ENCODE measurements at places on chromosomes 6 and 20.
A peak's percentile ranks its signal among the peaks of the same experiment; 100 is the strongest.

GRCh38 chr6:56193846-56194245 lies 53.5 kb downstream of the COL21A1 start:
- DNase-seq = no peak

GRCh38 chr6:155177363-155177961 lies 86.4 kb upstream of the CLDN20 start:
- DNase-seq = no peak

DNA sequence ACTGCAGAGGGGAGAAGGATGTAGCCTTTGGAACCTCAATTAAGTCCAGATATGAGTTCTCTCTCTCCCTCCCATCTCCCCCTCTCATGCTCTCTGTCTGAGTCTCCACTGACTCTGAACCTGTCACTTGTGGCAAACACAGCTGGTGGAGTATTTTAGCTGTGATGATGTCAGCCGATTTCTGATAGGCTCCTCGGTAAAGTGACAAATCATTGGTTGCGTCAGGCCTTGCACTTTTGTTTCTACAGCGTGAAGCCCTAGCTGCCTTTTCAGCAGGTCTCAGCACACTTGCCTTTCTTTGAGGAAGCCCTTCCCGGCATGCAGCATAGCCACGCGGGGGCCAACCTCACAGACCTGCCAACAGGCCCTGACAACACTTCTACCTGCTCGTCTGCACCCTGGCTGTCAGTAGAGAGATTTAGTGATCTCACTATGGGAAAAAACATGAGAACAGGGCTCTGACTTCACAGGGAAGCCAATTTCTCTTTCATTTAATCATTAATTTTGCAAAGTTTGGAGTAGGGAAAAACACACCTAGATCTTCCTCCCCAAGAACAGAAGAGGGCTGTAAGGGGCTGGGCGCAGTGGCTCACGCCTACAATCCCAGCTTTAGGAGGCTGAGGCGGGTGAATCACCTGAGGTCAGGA lies 84.4 kb downstream of the GMPR start:
- DNase-seq = peak; percentile 69

- no peak for DNase-seq
Observed at GRCh38 chr6:3798055-3798919, 46.8 kb upstream of the PXDC1 start.

DNA sequence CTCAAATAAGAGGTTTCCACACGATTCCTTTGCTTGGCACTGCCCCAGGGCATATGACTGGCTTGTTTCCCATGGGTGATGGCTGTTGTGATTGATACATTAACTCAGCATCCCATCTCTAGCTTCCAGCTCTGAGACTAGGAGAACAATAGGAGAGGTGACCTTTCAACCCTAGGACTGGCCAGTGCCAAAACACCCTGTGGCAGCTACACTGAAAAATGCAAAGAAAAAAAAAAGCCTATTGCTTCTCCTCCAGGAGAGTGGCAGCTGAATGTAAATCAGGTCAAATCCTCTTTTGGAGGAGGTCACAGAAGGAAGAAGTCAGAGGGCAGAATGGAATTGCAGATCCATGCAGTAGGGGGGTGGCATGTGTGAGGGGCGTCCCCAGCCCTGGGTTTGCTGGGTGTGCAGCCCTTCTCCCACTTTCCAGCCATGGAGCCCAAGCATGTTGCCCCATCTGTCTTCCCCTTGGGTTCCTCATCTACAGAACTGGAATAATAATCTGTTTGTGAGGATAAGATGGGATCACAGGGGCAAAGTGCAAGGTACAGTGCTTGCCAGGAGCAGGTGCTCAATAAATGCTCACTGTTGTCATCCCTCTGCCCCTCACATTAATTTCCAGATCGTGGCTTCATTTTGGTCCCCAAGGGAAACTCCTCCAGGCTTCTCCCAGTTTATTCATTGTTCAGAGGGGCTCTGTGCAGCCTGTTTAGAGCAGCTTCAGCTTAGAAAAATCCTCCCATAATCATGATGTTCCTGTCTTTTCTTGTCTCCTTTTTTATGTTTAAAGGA lies 245.0 kb upstream of the RIN2 start:
- no peak for DNase-seq

GRCh38 chr6:101921829-101922450 lies 528.4 kb downstream of the GRIK2 start:
- no peak for DNase-seq

DNA sequence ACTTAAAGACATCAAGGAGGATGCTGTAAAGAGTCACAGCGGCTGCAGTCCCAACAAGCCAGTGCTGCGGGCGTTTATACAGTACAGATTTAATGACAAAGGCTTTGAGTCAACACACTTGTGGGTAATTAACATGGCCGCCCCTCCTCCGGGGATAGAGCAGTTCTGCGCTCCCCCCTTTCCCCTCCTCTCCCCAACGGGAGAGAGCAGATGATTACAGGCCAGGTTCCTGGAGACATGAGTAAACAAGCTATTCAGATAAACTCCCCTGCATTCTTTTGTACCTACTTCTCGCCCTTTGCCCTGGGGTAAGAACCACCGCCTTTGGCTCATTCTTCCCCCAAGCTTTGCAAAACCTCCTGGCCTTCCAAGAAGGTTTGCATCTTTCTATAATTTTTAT lies 23.6 kb upstream of the FABP7 start:
- no peak for DNase-seq

DNA sequence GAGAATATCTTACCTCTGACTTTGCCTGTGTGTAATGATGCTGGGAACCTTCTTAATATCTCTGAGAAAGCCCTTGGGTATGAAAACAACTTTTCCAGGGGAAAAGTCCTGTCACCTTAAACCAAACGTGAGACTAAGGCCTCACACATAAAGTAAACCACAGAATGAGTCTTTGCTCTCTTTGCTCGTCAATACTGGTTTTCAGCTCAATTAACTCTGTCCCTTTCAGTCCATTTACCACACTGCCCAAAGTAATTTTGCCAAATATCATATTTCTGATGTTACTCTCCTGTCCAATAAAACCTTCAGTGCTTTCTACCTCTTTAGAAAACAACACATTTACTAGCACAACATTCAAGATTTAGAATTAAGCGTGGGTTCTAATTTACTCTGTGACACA lies 100.5 kb upstream of the HMGCLL1 start:
- no peak for DNase-seq

- no peak for DNase-seq
Observed at GRCh38 chr6:4491501-4492260, 284.5 kb upstream of the CDYL start.

- no peak for DNase-seq
Observed at GRCh38 chr6:139514819-139515218, 140.4 kb upstream of the CITED2 start.

DNA sequence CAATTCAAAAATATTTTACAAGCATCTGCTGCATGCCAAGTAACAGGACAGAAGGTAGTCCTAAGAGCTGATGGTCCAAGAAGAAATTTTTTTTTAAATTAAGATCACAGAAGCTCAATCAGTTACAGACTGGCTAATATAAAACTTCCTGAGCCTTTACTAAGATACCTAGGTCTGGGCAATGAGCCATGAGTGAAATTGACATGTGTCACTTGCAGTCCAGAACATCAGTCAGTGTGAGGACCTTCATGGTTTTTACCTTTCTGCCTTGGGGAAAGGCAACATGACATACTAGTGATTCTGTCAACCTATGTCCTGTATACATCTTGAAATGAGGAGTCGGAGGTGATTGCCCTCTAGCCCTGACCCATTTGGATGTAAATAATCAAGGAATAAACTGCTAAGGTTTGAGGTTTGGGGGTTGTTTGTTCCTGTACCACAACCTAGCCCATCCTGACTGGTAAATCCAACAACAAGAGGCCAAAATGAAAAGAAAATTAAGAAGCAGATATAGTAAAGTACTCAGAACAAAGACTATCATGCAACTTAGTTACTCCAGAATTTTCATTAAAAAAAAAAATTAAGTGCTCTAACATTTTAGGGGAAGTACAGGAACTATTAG lies 70.0 kb downstream of the CNKSR3 start:
- no peak for DNase-seq

GRCh38 chr6:22470454-22471131 lies 98.8 kb upstream of the HDGFL1 start:
- DNase-seq = no peak

- DNase-seq = no peak
Observed at GRCh38 chr20:20292472-20292871, 75.4 kb upstream of the INSM1 start.

- no peak for DNase-seq
Observed at GRCh38 chr6:164889980-164890379, 419.4 kb downstream of the C6orf118 start.

- no peak for DNase-seq
Observed at GRCh38 chr20:22977047-22977785, 57.9 kb upstream of the SSTR4 start.

DNA sequence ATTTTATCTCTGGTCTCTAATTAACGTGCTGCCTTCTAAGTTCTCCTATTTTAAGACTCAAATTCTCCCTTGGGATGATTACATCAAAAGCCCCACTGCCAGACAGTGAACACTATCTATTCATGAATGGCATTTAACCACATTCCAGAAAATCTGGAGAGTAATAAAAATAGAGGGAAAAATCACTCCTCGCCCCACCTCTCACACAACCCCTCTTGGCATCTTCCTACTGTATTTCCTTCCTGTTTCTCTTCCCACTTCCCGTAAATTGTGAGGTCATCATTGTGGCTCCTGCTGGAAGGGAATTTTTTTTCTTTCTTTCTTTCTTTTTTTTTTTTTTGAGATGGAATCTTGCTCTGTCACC lies 31.5 kb downstream of the RAB44 start:
- DNase-seq = no peak

DNA sequence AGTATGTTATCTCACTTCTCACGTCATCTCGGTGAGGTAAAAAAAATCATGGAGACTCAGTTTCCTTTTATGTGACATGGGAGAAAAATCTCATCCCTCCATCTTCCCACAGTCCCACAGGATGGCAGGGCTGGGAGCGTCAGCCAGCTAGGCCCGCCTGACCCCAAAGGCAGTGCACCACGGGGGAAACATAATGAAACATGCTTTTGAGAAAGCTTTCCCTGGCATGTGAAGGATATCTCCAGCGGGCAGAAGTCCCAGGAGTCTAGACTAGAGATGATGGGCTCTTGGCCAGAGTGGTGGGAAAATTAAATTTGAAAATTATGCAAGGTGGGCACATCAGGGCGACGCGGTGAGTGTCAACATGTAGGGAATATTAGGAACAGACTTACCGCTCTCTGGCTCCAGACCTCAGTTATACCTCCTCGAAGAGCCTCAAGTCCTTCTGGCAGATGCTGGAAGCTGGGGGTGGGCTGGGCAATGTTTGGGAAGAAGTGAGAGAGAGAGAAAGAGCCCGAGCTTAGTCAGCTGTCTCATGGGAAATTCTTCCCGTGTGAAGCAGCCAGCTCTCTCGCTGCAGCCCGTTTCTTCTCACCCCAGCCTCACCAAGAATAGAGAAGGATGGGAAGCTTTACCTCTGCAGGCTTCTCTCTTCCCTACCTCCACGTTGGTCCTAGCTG lies 52.3 kb downstream of the MOCS1 start:
- no peak for DNase-seq

GRCh38 chr6:154969796-154970195 lies 25.3 kb upstream of the TIAM2 start:
- no peak for DNase-seq

DNA sequence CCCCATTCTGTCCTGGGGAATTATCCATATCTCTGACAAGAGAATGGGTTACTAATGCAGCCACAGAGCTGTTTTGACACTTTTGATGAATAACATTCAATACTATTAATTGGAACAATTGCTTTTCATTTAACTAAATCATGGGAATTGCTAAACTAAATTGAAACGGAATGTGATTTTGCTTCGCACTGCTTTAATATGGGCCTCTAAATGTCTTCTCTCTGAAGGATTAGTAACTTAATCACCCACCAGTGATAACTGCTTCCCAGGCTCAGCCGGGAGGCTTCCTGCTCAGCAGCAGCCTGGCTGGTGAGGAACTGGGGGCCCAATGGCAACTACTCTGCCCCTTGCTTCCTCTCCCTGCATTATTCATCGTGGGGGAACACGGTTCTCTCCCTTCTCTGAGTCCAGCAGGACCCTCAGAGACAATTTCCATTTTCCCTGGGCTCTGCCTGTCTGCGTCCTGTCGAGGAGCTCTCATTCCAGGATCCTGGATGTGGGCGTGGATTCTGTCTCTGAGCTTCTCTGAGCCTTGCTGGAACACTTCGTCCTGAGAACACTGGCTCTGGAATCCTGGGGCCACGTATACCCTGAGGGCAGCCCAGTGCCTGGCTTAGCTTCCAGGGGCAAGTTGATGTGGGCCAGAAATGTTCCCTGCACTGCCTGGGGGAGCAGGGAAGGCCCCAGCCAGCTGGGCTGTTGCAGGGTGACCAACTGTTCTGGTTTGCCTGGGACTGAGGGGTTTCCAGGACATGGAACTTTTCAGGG lies 308.9 kb downstream of the DHX35 start:
- no peak for DNase-seq

- DNase-seq = no peak
Observed at GRCh38 chr20:6975311-6975710, 207.8 kb downstream of the BMP2 start.

GRCh38 chr6:125834348-125834747 lies 43.6 kb downstream of the NCOA7 start:
- DNase-seq = no peak

GRCh38 chr20:25014816-25015215 lies 22.3 kb upstream of the APMAP start:
- no peak for DNase-seq

DNA sequence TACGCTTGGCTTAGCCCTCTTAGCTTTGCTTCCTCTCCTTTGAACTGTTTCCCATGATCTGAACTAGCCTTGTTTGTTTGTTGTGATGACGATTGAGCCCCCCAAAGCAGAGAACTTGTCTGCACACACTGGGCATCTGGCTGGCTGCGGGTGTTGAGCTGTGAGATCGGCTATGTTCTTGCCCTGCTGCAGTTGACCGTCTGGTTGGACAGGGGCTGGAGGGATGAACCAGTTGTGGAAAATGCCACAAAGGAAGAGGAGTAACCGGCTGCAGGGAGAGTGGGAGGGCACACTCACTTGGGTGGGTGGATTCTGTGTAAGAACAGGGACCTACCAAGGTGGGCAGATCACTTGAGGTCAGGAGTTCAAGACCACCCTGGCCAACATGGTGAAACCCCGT lies 12.4 kb upstream of the RSPO4 start:
- DNase-seq = no peak

- DNase-seq = no peak
Observed at GRCh38 chr6:7723554-7723953, 2.3 kb upstream of the BMP6 start.

DNA sequence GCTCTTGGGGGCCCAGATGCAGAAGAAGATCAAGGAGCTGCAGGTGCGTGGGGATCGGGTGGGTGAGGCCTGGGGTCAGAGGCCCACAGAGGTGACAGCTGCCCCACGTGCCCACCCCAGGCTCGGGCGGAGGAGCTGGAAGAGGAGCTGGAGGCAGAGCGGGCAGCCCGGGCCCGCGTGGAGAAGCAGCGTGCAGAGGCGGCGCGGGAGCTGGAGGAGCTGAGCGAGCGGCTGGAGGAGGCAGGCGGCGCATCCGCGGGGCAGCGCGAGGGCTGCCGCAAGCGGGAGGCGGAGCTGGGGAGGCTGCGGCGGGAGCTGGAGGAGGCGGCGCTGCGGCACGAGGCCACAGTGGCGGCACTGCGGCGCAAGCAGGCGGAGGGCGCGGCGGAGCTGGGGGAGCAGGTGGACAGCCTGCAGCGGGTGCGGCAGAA lies 41.5 kb downstream of the MYH7B start:
- no peak for DNase-seq

- no peak for DNase-seq
Observed at GRCh38 chr6:101543796-101544195, 150.3 kb downstream of the GRIK2 start.

Measured in activated naive CD4-positive, alpha-beta T cell (primary cell).